ENCODE measurements at places on chromosomes 3 and 15.
A peak's percentile ranks its signal among the peaks of the same experiment; 100 is the strongest.

DNA sequence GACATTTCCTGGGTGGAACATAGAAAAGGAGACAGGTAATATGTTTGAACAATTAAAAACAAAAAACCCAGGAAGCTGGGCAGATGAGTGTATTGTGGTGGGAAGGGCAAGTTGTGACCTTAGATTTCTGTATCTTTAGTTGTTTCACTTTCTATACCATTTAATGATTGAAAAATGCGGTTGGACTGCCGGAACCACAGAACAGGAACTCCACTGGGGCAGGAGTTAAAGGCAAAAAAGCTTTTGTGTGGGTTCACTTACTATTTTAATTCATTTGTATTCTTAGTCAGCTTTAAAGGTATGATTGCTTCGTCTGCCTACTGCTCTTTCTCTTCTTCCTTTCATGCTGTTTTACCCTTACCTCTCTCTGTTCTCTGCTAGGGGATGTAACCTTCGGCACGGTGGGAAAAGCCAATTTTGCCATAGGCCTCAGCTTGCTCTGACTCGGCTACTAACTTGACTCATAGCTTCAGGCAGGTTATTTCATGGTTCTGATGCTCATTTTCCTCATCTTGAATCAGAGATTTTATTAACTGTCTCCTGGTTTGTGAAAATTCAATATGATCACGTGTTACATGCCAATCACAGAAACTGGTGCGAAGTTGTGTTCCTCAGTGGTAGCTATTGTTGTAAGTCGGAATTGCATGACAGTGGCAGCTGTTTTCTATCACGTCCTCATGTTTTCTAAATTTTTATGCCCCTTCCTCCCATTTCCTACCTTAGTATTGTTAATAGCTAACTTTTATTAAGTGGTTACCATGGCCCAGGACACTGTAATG is 1.6 kb upstream of the MCTP2 start:
- DNase-seq: peak; percentile 57

GRCh38 chr15:71581398-71581930 is 228.9 kb upstream of the NR2E3 start:
- no peak for DNase-seq

- DNase-seq: peak; percentile 3
Observed at GRCh38 chr15:62941699-62942098, 100.8 kb upstream of the TPM1 start.

DNA sequence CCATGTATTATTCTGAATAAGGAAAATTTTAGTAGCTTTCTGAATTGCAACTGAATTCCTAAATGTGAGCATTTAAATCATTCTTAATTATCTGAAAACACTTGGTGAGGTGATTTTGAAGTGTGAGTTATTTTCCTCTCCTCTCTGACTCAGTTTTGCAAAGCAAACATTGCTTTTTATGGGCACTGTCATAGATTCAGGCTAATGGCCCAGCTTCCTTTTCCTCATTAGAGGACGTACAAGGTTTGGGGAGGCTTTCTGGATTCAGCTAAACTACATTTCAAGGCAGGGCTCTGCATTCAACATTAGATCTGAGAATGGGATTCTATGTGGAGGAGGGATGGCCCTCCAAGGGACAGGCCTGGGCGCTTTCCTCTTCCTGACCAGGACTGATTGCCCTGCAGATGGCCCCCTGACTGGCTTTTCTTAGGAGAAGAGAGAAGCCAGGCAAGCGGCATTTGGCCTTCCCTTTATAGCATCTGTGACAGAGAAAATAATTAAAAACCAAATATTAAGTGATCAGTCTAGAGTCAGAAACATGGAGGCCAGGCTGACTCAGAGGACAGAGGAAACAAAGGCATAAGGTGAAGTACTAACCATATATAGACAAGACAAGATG is 53.0 kb upstream of the STXBP5L start:
- DNase-seq: no peak

GRCh38 chr3:28268989-28269388 is 27.6 kb downstream of the CMC1 start:
- DNase-seq: no peak

Data from stimulated activated CD8-positive, alpha-beta memory T cell treated with anti-CD3 and anti-CD28 coated beads, Interleukin-4, amount 100 ng/mL, for 48 hours (primary cell).